Fibroblast of pulmonary artery (primary cell): ENCODE measurements at places on chromosomes 11 and 22.
A peak's percentile ranks its signal among the peaks of the same experiment; 100 is the strongest.

GRCh38 chr11:15471895-15472799 is 357.4 kb downstream of the INSC start:
- DNase-seq: no peak

DNA sequence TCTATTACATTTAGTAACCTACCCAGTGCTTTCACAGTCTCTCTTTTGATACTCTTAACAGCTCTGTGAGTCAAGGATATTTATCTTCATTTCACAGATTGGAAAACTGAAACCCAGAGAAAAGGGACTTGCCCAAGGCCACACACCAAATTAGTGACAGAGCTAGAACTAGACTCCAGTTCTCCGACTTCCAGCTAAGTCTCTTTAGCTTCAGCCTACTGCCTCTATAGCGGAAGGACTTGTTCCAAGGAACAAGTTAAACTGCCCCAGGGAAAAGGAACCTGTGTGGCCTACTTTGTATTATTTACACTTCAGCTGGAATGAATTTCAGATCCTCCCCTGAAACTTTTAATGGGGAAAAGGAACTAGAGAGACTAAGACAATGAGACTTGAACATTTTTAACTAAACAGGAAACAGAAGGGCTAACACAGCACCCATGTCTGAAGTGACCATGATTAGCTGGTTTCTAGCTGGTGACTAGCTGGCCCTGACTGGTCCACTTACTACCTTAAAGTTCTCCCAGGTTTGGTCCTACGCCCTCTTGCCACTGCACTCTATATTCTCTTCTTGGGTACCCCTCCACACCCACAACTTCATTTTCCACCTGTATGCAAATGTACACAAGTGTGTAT is 1.3 kb downstream of the LRRC51 start:
- no peak for DNase-seq

DNA sequence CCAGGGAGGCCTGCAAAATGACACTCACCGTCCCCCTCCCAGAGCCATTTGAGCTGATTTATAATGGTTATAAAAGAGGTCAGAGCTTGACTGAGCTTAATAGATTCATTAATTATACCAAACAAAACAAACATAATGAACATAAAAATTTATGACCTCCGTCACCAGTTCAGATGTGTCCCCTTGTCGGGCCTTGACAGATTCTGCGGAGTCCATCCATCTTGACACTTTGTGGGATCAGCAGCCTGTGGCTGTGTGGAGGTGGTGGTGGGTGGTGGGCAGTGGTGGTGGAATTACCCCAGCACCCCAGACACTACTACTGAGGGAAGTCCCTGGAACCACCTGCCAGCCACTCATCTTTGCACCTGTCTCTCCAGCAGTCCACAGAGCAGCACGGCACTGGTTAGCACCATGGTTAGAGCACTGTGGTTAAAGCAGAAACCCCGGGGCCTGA is 83.5 kb downstream of the DSCAML1 start:
- no peak for DNase-seq

DNA sequence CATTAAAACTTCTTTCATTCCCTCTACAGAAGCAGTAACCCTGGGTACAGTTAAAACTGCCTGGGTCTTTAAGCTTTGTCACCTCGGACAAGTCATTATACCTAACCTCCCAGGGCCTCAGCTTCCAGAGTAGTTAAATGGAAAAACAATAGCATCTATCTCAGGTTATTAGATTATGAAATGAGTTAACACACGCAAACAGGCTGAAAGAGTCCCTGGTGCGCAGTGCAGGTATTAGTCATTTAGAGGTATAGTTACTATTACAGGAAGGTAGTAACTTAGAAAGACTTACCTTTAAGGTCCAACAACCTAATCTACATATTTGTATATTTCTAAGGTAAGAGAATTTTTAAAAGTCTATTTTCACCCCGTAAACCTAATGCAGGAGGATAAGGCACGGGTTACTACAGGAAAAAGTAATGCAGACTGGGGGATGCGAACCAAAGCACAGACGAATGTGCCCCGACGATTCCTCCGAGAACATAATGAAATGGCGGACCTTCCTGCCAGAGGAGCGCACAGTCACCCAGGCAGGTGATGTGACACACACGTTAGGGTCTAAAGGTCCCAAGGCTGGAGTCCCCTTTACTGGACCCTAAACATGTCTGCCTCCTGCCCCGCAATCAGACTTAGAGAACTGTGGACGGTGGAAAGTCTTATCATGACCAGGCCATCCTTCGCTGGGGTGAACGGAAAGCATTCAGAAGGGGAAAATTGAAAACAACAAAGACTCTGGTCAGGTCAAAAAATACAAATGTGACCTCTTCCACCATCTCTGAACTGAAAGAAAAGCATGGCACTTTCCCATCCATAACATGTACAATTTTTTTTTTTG is 1.3 kb downstream of the NAP1L4 start:
- DNase-seq: no peak

- no peak for DNase-seq
Observed at GRCh38 chr11:112649856-112650255, 311.4 kb upstream of the NCAM1 start.

DNA sequence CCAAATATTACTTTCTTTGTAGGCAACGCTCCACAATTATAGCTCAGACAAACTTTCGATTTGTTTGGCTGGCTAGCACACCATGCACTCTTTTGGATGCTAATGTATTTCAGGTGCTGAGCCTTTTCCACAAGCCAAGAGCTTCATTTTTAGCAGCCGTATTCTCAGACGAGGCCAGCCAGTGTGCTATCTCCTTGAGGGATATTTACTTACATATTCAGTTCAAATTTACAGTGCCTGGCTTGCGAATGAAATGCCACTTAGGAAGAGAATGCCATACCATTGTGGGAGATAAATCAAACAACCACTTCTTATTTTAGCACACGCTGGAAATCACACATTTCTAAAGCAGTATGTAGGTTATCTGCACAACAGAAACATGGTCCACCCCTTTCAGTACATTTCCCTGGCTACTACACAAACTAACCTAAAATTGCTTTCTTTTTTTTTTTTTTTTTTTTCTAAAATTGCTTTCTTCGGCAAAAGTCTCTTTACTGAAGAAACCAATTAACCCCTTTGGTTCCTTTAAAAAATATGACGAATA is 236.9 kb downstream of the CADM1 start:
- no peak for DNase-seq

- peak; percentile 31 for DNase-seq
Observed at GRCh38 chr11:10540546-10540914, 457 bp downstream of the RNF141 start.
